ENCODE measurements at places on chromosomes 1 and 21.

GRCh38 chr1:66275601-66276023, 258.3 kb upstream of the SGIP1 start:
- DNase-seq, result peak; percentile 23

DNA sequence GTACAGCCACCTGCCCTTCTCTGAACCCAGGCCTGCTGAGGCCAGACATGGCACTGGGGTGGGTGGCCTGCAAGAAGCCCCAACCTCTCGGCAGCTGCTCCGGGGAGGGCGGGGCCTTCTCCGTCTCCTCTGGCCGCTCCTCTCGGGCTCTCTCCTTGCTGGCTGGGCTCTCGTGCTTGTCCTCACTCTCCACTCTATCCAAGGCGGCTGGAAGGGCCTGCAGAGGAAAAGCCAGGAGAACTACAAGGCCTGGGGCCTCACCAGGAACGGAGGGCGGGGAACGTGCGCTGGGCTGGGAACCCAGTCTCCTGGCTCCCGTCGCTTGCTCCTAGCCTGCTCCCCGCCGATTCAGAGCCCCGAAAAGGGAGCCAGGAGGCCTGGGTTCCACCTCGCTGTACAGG, 59.1 kb downstream of the CHD5 start:
- DNase-seq, result no peak

GRCh38 chr1:54296666-54297065, 96.7 kb downstream of the MRPL37 start:
- no peak for DNase-seq

DNA sequence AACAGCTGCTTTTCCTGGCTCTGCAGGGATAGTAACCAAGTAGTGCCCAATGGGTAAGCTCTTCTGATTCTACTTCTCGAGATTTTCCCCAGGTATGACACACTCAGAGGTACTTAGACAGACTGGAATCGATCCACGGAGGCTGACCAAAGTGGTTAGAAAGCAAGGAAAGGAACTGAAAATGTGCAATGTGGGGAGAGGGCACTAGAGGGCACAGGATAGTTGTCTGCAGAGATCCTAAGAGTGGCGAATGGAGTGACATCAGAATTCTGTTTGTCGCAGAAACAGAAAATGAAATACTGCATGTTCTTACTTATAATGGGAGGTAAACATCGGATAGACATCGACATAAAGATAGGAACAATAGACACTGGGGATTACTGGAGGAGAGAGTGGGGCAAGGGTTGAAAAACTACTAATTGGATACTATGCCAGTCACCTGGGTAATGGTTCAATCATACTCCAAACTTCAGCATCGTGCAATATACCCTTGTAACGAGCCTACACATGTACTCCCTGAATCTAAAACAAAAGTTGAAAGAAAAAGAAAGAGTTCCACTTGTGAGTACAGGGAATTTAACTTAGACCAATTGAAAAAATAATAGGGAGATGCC, 23.3 kb downstream of the CYP2J2 start:
- DNase-seq, result peak; percentile 26

DNA sequence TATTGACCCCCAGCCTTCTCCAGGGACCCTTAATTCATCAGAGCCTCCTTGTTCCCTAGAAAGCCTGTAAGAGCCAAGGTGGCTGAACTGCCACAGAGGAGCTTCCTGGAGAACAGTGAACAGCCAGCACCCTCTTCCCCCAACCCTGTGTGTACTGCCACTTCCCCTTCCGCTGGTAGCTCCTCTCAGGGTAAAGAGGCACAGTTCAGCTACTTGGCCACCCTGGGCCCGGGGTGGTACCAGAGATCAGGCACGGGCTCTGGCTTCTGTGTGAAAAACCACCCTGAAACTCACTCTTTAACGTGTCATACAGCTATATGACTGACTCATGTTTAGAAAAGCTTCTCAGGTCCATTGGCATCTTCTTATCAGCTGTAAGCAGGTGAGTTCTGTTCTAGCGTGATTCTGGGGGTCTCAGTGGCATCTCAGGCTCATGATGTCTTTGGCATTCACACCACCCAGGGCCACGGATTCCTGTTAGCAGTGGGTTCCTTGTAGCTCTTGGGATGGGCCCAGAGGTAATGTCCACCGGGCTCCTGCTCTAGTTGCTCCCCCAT, 22.4 kb downstream of the ARMH1 start:
- peak; percentile 64 for DNase-seq

- no peak for DNase-seq
Measured at GRCh38 chr1:110786802-110787327, 86.1 kb upstream of the CD53 start.

GRCh38 chr1:119002028-119002686, 14.0 kb upstream of the TBX15 start:
- no peak for DNase-seq

GRCh38 chr1:7292714-7293419, 478.2 kb upstream of the VAMP3 start:
- no peak for DNase-seq

- DNase-seq, result no peak
Measured at GRCh38 chr1:5650283-5651026, 341.8 kb downstream of the NPHP4 start.

GRCh38 chr21:28828981-28829380, 163.7 kb downstream of the LTN1 start:
- DNase-seq, result no peak

- no peak for DNase-seq
Measured at GRCh38 chr1:205590457-205590768, 41.4 kb downstream of the ELK4 start.

- peak; percentile 79 for DNase-seq
Measured at GRCh38 chr1:33633019-33633801, 160.8 kb downstream of the ZSCAN20 start.

DNA sequence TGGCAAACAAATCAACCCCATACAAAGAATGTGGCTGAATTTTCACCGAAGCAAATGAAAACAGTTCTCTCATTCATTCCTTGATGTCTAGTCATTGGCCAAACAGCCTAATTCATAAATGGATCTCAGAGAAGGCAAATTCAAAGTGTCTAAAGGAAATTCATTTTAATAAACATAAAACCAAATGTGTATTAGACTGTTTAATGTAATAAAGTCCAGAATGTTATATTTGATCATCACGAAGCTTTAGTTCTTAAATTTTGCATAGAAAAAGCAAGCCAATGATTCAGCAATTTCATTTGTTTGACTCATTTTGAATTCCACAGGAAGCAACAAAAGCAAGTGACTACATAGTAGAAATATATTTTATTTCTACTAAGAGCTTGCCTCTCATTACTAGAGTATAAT, 379.2 kb upstream of the ADAMTS5 start:
- no peak for DNase-seq

- no peak for DNase-seq
Measured at GRCh38 chr1:66938613-66939012, 13.8 kb downstream of the MIER1 start.

DNA sequence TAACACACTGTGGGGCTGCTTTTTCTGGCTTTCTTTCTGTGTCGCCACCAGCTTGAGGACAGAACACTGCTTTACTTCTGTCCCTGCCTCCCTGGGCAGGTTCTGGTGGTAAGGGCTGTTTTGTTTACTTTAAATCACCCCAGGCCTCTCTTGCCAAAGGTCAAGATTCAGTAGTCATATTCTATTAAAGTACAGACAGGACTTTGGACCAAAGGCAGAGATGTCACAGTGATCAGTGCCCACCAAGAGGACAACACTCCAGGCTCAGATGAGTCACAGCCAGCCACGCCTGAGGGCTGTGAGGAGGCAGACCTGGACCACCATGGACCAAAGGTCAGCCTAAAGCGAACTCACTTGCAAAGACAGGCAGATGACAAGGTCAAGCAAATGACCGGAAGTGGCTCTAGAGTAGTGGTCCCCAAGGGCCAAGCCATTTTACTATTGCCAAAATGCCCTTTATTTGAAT, 200.0 kb downstream of the RHOU start:
- DNase-seq, result no peak

GRCh38 chr1:159866905-159867663, 4.6 kb upstream of the VSIG8 start:
- no peak for DNase-seq

- peak; percentile 26 for DNase-seq
Measured at GRCh38 chr1:107894605-107895004, 70.4 kb downstream of the VAV3 start.

- peak; percentile 98 for DNase-seq
Measured at GRCh38 chr1:27321813-27322568, at the start of gene TMEM222. TSS of gene TMEM222 (plus strand) at chr1:27322163. CDS start at chr1:27322198, 35 bp downstream.

DNA sequence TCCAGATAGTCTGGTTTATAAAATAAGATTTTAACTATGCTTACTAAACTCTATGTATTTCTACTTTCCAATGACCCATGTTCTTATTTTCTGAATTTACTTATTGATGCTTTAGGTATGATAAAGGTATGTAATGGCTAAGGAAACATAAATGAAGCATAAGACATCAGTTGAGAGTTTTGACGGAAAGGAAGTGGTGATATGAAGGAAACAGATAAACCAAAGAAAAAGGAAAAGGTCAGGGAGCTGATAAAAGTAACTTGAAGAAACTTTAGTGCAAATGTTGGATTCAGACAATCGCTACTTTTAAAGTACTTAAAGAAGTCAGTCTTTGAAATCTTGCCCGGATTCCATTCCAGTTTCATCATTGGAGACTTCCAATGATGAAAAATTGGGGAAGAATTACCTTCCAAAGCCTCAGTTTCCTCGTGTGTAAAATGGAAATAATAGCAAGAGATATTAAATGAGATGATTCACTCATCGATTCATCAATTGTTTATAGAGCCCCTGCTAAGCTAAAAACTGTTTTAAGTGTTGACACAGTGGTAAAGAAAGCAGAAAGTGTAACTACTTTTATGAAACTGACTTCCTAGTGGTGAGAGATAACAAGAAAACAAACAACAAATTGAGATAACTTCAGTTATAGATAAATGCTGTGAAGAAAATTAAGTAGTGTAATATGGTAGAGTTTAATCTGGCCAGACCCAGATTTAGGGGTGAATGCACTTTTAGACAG, 10.6 kb downstream of the PTPRC start:
- DNase-seq, result no peak

DNA sequence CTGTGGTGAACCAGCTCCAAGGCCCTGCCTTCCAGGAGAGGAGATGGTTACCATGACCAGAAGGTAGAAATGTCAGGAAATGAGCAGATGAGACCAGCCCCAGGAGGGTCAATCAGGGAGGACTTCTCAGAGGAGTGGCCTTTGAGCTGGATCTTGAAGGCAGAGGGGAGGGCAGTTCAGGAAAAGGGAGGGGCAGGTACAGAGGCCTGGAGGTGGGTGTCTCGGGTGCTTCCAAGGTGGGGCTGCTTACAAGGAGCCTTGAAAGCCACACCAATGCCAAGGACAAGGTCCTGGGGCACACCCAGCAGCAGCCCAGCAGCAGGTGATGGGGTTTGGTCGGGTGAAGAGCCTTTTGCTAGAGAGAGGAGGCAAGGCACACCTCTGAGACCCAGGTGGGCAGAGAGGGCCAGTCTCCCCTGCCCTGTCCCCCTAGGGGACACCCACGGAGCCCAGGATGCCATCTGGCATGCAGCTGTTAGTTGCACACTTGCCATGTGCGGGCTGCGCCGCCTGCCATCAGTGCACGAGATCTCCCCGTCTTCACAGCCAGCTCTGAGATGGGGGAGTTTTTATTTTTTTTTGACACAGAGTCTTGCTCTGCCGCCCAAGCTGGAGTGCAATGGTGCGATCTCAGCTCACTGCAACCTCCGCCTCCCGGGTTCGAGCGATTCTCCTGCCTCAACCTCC, 18.5 kb downstream of the SLC66A1 start:
- no peak for DNase-seq

- no peak for DNase-seq
Measured at GRCh38 chr1:54220004-54220811, 20.2 kb downstream of the MRPL37 start.

DNA sequence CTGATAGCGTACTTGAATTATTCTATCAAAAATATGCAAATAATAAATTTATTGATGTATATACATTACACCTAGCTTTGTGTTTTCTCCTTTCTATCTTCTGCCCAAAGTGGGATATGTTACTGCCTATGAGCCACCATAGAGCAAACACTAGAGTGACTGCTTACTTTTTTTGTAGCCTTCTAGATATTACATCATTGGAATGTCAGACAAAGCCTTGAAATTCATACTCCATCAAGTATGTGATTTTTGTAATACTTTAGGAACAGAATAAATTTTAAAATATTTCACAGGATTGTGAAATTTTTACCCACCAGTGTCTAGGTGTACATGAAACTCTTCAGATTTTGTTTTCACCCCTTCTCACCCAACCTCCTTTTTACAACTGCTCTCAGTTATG, 787.6 kb downstream of the USP25 start:
- DNase-seq, result no peak

DNA sequence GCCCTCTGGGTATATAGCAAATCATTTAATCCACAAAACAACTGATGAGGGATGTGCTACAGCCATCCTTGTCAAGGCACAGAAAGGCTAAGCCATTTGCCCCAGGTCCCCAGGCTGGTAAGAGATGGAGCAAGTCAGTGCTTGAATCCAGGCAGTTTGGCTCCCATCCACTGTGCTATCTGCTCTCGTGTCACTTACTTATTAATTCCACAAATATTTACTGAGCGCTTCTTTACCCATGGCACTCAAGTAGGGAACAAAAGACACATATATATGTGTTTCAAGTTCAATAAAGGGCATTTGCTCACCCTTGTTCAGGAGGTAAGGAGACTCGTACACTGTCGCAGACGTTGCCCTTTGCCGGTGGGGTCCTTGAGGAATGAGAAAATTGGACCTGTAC, 38.6 kb upstream of the MPZL1 start:
- DNase-seq, result no peak

DNA sequence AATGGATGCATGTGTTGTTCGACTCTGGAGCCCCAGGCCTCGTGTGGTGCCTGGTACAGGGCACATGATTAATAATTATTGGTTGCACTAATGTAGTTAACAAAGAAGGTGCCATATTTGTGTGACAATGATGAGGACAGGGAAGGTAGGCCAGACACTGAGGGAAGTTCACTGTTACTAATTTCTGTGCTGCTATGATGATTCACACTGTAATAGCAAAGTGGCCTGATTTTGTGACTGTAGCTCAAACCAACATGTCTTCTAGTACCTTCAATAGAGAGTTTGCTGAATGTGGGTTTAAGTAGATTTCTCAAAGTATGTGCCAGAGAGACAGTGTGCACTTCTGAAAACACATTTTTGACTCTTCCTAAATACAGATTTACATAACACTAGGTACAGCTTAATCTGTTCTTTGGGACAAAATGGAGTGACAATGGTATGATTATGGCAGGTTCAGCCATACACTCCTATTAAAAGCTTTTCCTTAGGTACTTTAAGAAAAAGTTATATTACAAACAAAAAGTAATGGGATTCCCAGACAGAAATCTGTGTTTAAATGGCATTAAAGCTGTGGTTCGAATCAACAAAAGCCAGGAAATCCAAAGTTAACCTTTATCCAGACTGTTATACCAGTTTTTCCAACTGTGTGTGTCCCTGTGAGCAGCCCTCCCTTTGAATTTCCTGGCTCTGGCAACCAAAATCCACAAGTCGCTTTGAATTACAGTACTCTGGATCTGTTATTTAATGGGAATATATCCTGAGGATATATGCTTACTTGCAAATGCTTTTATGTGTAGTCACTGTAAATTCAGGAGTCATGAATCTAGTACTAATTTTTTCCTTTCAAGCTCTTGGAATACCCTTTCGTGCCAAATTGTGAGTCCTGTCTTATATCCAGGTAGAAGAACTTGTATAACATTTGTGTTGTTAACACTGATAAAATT, 277.1 kb upstream of the SGIP1 start:
- no peak for DNase-seq

- DNase-seq, result no peak
Measured at GRCh38 chr1:55547405-55547804, 332.2 kb upstream of the USP24 start.

GRCh38 chr1:244680667-244681066, 27.7 kb downstream of the DESI2 start:
- no peak for DNase-seq
